Fibroblast of the conjunctiva (primary cell): ENCODE measurements at places on chromosomes 5 and 9.

- no peak for DNase-seq
These were observed 157.2 kb downstream of the ESM1 start for GRCh38 chr5:54828151-54828550.

GRCh38 chr9:7088611-7089010 is 330.8 kb downstream of the KDM4C start:
- no peak for DNase-seq

DNA sequence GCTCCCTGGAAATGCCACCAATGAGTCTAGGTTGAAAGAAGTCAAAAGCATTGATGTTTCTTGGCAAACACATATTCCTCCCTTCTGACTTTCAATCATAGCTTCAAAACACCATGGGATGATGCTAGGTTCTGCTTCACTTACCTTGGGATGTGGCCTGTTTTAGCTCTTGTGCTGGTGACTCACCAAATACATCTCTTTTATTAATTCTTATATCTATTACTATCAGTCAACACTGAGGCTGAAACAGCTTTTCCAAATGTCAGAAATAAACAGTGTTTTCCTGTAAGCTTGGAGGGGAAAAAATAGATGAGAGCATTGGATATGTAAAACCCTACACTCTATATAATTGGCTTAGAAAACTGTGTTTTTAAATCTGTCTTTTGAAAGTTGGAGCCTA is 245.4 kb upstream of the NREP start:
- no peak for DNase-seq

DNA sequence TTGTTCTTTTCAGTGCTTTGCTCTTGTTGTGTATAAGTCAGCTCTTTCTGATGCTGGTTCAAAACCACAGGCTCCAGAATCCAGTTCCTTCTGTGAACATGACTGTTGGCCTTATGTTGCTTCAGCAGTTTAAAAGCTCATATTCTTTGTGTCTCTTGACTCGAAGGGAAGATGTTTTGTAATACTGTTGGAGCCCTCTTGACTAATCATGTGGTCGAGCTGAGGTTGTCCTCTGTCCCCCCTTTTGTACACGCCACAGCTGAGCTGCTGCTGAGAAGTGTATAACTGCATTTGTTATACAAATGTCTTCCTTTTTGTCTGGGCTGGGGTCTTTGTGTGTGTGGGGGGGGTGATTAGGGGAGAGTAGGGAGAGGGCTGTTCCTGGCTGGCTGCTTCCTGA is 35.8 kb downstream of the SLC36A1 start:
- no peak for DNase-seq

DNA sequence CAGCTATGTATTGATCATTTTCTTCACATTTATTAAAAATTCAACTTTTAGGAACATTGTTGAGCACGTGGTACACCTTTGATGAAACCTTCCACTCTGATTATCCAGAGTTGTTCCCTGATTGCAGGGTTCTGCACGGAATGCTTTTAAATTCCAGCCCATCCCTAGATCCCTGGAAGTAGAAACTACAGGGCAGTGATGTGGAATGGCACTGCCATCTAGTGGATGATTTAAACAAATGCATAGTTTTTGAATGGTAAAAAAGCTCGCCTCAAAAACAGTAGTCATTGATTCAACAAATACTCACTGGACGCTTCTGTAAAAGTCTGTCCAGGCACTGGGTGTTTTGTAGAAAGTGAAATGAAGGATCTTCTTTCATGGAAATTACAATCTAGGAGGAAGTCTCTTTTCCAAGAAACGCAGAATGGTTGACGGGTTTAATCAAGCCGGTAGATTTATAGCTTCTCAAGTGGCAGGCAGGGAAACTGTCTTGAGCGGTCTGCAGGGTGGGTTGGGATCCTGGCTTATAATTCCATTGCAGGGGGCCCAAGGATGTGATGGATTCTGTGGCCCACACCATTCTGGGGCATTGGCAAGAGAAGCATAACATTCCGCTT is 118.4 kb downstream of the ARHGAP26 start:
- peak; percentile 60 for DNase-seq

GRCh38 chr5:36301858-36302603 is at the start of gene RANBP3L:
Gene RANBP3L (minus strand): TSS chr5:36301902. CDS start chr5:36301416, 486 bp downstream.
- DNase-seq: no peak

DNA sequence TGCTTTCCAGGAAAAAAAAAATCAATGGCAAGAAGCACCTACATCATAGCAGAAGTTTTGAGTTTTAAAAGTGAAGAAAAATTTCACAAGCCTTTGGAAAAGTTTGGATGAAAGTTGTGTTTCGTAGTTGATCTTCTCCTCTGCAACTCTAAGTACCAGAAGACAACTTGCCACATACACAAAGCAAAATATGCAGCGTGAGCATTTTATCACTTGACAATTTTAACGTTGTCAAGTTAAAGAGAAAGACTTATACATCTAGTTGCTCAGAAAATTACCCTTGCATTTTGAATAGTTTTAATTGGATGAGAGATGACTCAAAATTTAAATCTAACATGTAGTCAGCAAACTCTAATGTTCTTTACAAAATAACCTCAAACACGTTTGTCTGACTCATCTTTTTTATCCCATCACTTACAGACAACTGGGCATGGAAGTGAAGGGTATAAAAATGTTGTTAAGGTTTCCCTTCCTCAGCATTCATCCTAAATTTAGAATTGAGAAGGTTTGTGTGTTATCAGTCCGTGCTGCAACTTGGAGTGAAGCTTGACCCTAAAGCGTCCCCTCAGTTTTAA is 213.4 kb downstream of the MARCHF11 start:
- DNase-seq: no peak

DNA sequence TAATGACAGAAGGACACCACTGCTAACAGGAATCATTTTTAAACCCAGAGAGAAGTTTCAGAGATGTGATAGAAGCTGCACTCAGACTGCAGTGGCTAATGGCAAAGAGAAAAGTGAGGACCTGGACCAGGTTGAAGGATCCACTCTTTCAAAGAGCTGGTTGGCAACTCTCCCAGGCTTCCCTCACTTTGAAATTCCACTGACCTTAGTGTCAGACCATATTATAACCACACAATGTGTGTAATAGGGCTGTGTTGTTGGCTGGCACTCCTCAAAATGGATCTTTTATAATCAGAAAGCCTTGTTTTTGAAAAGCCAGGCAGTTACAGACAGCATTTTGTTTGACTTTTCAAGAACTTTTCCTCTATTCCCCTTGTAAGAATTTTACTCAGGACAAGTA is 280.7 kb downstream of the PRELID2 start:
- DNase-seq: no peak

DNA sequence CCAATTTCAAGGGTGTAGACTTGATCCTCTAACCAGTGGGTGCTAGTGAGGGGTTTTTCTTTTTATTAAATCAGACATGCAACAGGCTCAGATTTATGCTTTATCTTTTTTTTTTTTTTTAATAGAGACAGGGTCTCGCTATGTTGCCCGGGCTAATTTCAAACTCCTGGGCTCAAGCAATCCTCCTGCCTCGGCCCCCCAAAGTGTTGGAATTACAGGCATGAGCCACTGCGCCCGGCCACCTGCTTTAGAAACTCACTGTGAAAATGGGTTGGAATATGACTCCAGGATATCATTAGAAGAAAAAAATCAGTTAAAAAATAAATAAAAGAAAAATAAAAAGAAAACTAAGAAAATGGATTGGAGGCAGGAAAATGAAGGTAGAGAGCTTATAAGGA is 50.7 kb downstream of the STOM start:
- DNase-seq: no peak

- peak; percentile 49 for DNase-seq
These were observed 54.1 kb downstream of the MTAP start for GRCh38 chr9:21856301-21857094.

GRCh38 chr9:137056739-137057415 is 3.0 kb upstream of the ENTPD2 start:
- no peak for DNase-seq

DNA sequence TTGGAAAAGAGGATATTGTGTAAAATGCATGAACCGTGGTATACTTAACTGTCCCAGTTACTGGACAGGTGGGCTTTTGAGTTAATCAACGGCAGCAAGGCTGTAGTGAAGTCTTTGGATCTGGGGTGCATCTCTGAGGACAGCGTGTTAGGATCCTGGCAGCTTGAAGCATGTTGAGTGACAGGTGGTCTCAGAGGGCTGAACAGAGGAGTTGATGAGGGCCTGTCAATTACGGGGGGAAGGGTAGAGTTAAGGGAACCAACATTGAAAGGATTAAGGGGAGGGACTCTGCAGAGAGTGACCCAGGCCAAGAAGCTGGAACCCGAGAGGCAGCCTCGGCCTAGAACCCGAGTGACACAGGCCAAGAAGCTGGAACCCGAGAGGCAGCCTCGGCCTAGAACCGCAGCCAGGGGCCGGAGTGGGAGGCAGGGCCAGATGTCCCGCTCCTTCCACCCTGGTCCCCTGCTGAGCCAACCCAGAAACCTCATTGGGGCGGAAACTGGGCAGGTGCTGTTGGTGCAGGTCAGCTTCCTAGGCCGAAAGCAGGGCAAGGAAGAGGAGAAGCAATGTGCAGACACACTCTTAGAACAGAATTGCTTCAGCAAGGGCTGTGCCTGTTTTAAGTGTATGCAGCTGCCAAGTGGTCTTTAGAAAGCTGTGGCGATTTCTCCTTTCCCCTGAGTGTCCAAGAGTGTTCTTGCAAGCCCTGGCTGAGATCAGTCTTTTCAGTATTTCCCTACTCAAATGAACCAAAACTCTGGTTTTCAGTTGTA is 62.0 kb downstream of the ANKRD33B start:
- no peak for DNase-seq

DNA sequence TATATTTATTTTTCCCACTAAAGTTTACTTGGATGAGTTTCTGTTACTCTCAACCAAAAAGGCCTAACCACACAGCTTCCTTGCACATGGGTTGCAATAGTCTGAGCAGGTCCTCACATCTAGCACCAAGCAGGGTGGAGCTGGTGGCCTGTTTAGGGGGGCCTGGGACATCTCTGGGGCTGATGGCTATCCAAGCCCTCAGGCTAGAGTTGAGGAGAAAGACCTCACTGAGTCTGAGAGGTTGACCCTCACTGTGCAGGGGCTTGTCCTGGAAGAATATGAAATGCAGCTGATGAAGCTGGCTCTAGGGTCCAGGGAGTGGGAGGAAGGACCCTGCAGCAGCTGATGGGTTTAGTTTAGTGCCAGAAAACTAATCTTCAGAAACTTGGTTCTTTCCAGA is 217.1 kb upstream of the MVB12B start:
- DNase-seq: no peak

DNA sequence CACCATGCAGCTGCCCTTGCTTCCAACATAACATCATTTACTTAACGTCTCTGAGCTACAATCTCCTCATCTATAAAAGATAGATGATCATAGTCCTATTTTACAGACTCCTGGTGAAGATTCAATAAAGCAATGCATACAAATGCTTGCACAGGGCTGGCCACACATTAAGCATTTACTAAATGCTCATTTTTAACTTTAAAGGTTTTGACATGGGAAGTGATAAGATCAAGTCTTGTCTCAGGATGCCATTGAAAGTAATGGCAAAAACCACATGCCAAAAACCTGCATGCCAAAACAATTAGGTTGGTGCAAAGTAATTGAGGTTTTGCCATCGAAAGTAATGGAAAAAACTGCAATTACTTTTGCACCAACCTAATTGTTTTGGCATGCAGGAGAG is 181.2 kb upstream of the ADRA1B start:
- no peak for DNase-seq

DNA sequence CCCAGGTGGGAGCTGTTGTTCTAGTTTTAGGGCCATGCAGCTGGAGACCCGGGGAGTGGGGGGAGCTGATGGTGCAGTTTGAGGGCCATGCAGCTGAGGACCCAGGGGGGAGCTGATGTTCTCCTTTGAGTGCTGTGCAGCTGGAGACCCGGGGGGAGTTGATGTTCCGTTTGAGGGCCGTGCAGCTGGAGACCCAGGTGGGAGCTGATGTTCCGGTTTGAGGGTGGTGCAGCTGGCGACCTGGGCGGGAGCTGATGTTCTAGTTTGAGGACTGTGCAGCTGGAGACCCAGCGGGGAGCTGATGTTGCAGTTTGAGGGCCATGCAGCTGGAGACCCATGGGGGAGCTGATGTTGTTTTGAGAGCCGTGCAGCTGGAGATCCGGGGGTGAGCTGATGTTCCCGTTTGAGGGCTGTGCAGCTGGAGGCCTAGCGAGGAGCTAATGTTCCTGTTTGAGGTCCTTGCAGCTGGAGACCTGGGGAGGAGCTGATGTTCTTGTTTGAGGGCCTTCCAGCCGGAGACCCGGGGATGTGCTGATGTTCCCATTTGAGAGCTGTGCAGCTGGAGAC is 14.6 kb downstream of the PDCD6 start:
- no peak for DNase-seq

DNA sequence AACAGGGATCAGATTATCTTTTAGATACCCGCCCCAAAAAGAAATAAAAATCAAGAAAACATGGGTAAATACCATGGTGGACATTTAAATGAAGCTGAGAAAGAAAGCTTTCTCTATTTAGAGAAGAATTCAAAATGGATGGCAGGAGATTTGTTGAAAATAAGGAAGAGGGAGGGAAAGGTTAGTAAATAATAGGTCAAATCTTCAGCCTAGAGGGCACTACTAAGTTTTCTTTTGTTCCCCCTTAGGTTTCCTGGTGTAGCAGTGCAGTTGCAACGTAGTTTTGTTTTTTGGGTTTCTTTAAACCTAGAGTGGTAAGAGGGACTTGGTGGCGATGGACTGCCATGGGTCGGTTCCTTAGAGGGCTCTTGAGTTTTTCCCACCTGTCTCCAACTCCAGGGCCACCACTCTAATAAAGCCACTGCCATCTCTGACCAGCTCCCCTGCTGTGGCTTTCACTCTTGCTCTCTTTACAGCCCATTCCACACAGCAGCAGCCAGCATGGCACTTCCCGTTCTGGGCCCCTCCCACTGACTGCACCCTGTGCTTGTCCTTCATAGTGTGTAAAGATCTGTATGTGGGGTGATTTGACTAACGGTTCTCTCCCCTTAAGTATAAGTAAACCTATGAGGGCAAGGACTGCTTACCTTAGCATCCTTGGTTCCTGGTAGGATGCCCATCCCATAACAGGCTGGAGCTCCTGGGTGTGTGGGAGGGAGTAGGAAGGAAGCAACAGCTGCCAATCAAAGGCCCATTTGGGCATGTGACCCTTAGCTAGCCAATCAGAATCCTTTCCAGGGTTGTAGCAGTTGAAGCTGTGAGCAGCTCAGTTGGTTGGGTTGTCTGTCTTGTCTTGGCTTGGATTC is 118.3 kb downstream of the SLC1A3 start:
- no peak for DNase-seq

GRCh38 chr9:99971410-99971809 is 65.0 kb downstream of the STX17 start:
- no peak for DNase-seq

DNA sequence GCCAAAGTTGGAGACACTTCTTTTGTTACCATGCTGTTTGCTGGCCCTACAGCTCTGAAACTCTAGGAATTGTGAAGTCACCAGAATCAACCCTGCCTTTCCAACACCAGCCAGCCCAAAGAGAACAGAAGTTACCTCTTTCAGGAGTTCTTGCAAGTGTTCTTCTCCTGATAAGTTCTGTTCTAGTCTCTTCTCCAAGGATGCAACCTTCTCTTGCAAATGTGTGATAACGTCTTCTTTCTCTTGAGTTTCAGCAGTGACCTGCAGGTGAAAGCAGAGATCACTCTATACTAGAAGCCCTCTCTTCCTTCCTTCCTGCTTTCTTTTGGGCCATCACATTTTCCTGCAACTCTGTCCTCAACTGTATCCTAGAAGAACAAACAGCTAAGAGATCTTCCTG is 29.1 kb downstream of the GOLGA1 start:
- DNase-seq: no peak
